Islet precursor cell (in vitro differentiated cells): ENCODE measurements at places on chromosomes 11 and 22.

GRCh38 chr11:79108851-79109250, 332.0 kb downstream of the TENM4 start:
- peak; percentile 80 for DNase-seq

DNA sequence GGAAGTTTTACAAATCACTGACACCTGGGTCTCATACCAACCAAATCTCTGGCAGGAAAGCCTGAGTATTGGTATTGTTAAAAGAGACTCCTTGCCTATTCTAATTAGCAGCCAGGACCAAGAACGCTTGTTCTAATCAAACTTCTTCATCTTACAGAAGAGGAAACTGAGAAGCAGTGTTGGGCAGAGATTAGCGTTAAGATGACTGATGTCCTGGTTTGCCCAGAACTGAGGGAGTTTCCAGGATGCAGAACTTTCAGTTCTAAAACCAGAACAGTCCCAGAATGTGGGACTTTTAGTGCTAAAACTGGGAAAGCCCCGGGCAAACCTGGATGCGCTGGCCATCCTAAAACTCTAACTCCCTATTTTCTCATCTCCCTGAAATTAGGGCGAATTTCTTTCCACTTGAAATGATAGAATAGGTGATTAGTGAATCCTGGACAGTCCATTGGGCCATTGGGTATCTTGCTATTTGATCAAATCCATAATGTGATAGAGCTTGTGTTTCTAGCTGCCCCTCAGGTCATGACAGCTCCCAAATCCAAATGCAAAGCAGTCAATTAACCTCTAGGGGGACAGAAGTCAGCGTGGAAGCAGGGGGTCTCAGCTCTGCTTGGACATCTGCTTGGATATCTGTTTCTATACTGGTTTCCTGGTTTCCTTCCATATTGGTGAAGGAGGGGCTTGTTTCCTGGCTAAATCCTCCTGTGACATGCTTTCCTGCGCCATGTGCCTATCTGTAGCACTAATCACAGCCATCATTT, 16.0 kb upstream of the TMPRSS13 start:
- no peak for DNase-seq

DNA sequence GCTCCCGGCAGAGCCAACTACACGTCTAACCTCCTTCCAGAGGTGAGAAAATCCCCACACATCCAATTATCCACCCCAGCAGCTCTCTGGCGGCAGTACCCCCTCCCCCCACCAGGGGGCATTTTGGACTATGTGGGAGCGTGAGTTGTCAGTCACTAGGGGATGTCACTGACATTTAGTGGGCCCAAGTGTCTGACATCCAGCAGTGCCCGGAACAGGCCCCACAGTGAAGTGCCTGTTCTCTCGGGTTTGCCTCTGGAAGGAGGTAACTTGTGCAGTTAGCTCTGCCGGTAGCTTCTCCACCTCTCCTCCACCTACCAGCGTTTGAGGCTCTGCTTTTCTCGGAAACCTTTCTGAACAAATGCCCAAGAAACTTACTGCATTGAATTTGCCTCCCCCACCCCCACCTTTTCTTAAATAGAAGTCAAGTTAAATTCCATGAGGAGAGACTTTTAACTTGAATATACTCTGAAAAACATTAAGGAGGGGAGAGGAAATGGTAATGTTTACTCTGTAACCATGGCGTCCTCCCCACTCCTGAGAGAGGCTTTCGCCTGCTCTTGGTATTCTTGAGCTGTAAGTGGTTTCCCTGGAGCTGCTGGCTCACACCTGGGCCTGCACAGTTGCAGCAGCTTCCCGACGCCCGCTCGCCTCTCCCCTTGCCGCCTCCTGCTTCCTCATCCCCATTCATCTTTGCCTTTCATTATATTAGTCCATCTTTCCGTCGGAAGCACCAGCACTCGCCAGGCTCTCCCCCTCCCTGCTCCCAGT, 112.8 kb downstream of the WNT7B start:
- DNase-seq: peak; percentile 85

DNA sequence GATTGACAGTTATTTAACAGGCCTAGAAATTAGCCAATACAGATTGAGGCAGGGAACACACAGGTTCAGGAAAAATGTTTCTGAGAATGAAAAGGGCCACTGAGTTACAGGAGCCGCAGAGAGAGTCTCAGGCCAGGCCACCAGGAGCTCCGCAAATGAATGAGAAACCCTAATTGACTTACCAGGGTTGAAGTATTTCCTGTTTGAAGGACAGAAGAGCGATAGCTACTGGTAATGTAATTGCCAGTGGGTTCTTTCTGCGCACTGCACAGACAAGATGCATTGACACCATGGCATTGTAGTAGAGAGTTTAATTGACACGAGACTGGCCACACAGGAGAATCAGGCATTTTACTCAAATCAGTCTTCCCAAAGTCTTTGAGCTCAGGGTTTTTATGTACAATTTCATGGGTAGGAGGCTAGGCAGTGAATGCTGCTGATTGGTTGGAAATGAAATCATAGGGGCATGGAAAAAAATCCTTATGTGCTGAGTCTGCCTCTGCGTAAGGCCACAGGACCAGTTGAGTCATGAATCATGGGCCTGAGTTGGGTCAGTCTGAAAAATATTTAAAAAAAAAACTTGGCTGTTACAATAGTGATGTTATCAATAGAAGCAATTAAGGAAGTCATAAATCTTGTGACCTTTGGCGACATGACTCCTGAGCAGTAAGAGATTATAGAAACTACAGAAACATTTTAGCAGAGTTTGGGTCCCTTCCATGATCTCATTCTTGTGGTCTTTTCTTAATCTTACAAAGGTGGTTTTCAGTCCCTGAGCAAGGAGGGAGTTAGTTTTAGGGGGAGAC, 203.8 kb downstream of the CASP12 start:
- peak; percentile 63 for DNase-seq

GRCh38 chr11:10798330-10798928, 10.3 kb downstream of the EIF4G2 start:
- no peak for DNase-seq

DNA sequence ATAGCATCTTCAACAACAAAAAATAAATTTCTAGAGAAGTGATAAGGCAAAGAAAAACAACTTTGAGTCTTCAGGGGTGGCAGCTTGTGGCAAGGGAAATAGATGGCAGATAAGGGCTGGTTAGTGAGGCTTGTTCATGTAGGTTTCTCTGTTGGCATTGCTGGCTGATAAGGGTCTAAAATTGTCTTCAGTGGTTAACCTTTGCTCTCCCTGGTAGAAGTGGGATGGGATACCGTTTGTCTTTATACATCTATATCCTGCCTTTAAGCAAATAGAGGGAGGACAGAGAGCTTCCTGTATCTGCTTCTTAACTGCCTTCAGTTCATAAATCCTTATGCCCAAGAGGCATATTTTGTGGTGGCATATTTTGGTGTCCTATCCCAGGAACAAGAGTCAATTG, 57.1 kb downstream of the TRAF6 start:
- peak; percentile 14 for DNase-seq

GRCh38 chr11:82676483-82677094, 57.1 kb downstream of the FAM181B start:
- DNase-seq: no peak

GRCh38 chr11:32259641-32260081, 168.8 kb downstream of the RCN1 start:
- no peak for DNase-seq

DNA sequence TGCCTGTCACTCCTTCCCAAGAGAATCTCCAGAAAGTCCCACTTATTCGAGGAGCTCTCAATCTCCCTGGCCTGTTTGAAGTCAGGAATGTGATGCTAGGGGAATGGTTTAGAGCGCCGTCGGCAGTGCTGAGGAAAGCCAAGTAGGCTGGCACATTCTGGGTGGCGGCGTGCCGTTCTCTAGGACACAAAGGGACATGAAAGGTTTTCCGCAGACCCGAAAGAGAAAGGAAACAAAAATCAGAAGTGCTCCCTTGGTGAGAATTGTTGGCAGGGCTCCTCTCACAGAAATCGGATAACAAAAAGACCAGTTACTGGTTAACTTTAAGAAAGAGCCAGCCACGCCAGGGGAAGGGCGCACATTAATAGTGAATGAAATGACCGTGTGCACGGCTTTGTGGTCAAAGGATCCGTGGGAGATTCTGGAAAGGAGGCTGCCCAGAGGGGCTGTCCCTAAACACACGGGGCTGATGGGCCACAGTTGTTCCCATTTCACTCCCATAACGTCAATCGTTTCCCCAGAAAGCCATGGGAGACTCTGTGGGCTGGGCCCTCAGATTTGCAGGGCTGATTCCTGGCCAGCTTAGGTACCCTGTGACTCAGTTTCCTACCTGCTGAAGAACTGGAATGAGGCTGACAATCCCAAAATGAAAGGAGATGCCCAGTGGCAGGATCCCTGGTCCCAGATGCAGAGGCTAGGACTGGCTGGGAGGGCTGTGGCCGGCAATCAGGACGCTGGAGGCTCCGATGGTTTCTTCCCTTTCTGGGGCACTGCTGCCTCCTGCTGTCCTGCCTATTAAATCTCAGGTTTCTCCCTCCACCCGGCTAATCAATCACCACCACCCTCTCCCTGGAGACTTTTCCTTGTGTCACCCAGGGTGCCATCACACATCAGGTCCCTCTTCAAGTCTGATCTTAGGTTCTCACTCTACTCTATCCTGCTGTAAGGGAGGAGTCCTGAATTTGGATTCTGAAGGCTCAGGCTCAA, 82.3 kb downstream of the RCN1 start:
- DNase-seq: peak; percentile 84

DNA sequence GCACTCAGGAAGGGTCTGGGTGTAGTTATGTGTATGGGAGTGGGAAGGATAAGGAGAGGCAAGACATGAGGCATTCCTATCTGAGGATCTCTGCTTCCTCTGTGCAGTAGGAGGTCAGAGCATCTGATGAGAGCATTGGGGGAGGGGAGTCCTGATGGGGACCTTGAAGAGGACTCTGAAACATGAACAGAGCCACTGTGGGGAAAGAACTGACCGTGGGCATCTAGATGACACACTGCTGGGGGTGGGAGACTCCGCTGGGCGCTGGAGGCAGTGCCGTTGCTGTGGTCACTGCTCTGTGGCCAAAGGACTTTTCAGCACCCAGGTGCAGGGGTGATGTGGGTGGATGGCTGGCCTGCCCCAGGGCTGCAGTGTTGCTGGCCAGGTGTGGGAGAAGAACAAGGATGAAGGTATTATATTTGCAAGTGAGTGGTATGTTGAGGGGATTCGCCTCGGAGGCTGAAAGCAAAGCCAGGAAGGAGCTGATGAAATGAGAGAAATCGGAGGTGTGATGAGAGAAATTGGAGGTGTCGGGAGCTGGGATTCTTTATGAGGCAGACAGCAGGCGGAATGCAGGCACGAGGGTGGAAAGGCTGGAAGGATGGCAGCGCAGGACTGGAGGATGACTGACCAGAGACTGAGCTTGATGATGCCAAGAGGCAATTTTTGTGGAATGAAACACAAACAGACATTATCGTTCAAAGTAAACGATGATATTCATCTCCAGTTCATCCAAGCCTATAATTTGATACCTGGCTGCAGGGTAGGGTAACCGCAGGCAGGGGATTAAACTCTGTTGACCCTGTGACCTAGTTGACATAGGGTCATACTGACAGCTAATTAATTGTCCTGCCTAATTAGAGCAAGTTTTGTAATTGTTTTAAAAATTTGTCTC, 19.4 kb upstream of the TMPRSS4 start:
- peak; percentile 32 for DNase-seq

- DNase-seq: no peak
Observed at GRCh38 chr11:94934846-94935245, 38.5 kb downstream of the CWC15 start.

DNA sequence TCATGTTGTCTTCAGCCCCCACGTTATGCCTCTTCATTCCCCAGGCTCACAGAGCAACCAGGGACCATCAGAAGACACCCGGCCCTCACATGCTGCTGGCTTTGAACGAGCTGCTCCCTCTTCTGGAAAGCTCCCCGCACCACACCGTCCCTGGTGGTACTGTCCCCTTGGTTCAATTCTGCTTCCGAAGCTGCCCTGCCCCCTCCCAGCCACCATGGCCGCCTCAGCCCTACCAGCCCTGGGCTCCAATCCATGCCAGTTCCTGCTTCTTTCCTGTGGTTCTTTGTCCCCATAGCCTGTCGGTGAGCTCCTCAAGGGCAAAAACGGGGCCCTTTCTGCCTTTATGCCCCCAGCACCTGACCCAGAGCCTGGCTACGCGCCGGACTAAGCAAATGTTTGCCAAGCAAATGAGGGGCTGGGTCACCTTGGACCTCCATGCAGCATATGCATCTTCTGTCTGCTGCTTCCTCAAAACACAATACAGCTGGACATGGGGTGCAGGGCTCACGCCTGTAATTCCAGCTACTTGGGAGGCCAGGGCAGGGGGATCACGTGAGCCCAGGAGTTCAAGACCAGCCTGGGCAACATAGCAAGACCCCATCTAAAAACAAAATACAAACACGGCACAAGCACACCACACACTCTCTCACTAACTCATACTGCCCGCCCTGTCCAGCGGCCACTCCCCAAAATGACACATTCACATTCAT, 21.3 kb downstream of the TNKS1BP1 start:
- DNase-seq: no peak

GRCh38 chr22:50086526-50086925, 1.3 kb upstream of the MLC1 start:
- no peak for DNase-seq

GRCh38 chr11:110599207-110599606, 113.0 kb downstream of the ARHGAP20 start:
- DNase-seq: no peak

- no peak for DNase-seq
Observed at GRCh38 chr11:23398052-23398451, 537.8 kb upstream of the CCDC179 start.

DNA sequence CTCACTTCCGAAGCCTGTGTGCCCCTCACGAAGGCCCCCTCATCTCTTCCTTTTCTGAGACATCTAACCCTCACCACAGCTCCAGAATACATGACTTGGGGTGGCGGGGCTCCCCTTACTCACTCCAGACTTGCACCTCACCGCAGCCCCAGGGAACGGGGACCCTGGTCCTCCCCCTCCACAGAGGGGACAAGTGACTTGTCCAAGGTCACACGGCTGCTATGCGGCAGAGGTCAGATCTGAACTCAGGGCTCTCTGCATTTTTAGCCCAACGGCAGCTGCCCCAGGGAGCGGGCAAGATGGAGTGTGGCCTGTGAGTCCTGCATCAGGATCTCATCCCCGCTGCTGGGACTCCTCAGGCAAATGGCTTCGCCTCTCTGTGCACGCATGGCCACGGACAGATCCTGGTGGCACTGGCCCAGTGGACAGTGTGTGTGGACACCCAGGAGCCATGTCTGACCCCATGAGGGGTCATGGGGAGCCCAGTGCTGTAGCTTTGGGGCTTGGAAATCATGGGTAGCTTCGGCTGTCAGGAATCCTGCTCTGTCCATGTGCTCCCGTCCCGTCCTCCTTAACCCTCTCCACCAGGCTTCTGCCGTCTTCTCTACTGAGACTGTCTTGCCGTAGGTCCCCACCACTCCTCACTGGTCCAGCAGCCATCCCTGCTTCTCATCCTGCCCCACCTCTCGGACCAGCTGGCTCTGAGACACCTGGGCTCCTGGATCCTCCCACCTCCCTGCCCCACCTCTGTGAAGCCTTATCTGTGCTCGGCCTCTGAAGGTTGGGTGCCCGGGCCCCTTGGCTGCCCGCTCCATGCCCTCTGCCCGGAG, 48.0 kb upstream of the CARS1 start:
- DNase-seq: peak; percentile 37

DNA sequence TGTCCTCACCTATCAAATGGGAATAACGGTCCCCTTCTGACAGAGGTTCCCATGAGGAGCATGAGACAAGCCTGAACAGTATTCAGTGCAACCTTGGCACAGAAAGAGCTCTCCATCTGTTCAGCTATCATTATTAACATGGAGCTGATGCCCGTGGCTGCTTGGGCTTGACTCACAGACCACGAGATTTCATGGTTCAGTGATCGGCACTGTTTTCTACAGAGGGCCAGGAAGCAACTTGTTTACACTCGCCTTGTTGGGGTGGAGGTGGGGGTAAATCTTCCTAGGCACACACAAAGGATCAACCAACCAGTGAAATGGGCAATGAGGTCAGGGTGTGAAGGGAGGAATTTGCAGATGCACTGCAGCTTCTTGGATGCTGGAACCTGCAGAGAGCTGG, 88.2 kb downstream of the CWC15 start:
- DNase-seq: no peak
